ENCODE measurements at places on chromosomes 16 and 17.
A peak's percentile ranks its signal among the peaks of the same experiment; 100 is the strongest.

DNA sequence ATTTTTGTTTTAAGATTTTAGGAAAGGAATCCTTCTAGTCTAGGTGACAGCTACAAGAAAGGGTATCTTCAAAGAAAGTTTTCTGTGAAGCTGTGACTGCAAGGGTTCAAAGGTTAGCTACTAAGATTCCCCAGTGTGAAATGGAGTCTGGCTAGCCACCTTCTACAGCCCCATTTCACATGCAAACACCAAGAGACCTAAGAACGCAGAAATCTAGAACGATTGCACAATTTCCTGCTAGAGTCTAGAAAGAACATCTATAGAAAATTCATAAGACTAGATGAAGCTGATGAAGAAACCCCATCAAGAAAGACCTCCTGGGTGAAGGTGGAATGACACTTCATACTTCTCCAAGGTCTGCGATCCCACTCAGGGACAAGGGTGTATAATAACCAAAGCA lies 77.1 kb downstream of the STX8 start:
- no peak for DNase-seq

GRCh38 chr17:65037157-65037556 lies 19.4 kb downstream of the GNA13 start:
- DNase-seq = no peak

DNA sequence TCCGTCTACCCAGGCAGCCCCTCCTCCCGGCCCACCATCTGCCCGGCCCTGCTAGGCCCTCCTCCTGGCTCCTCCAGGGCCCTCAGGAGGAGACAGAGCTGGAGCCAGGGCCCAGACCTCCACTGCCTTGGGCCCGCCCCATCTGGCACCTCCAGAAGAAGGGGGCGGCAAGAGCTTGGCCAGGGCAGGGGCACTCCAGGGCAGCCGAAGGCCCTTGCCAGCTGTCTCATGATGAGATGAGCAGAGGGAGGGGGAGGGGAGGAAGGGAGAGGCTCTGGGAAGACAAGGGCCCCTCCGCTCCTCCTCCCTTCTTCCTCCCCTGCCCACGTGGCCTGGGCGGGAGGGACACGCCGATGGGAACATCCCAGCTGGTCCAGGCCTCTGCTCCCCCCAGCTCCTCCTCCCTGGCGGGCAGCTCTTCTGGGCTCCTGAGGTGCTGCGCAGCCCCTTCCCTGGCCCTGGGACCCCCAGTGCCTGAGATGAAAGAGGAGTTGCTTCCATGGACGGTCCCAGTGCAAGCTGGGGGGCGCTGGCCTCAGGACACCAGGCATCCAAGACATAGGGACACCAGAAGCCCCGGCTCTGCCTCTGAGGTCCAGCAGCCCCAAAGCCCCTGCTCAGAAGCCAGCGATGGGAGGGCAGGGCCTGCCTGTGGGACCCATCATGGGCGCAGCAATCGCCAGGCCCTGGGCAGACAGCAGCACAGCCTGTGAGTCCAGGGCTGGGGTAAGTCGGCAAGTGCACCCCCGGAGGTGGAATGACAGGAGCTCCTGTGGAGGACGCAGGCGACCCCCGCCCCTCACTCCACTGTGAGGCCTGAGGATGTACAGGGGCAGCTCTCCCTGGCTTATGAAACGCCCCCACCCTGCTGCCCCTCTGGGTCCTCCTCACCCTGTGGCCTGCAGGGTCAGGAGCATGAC lies 23.6 kb upstream of the ENPP7 start:
- no peak for DNase-seq

DNA sequence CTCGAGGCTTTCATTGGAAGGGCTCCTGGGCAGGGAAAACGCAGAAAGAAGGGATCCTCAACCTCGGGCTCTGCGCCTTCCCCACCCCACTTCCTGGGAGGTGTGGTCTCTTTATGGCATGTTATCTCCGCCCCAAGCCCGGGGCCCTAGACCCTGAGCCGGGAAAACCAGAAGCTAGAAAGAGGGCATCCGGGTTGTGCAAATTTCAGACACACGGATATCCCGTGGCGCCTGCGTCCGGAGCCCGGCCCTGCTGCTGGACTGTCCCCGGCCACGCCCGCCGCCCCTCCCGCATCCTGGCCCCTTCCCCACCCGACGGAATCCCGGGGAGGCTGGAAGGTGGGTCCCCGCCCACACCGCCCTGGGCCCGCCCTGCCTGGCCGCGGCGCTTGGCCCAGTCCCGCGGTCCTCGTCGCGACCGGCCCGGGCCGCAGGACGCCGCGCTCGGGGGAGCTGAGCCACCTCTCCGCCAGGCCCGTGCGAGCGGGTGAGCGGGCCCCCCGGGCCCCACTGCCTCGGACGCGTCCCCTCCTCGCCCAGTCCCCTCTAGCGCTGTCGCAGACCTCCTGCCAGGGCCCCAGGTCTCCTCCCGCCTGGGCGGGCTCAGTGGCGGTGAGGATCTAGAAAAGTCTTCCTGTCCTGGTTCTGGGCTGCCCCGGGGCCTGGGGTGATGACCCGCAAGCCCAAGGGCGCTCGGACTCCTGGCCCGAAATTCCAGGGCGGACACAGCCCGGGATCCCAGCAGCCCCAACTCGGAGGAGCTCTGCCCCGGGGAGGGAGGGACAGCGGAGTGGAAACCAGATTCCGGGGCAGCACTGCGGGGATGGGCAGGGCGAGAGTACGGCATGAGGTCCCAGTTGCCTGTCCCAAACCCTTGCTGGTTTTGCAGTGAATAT lies at the start of gene SLC16A5:
Gene SLC16A5, plus strand, starts transcription at position 397 of the 896 bp plus-strand sequence. CDS start 5,683 bp downstream, outside the sequence.
- no peak for DNase-seq

DNA sequence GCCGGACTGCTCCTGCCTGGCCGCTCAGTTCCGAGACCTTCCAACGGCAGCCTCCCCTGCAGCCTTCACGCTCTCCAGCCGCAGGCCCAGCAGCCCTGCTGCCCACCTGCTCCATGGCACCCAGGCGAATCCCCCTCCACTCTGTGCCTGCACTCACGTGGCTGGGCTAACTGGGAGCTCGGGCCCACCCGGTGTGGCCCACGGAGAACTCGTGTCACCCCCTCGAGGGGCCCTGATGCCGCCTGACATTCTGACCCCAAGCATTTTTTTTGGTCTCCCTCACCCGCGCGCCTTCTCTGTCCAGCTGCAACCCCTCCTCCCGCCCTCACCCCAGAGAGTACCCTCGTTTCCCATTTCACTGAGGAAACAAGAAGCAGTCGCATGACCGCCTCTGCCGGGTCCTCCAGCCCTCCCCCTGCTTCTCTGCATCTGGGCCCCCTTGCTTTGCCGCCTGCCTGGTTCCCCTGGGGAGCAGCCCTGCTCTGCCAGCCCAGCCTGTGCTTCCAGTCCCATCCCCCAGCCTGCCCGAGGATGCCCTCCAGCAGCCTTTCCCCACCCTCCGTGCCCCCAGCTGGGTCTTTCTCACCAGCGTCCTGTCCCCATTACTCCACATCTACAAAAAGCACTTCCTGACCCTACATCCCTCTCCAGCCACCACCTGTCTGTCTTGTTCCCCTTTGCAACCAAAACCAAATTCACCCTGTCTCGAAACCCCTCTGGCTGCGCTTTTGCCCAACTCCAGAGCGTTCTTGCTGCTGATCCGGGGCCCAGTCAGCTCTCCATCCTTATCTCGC lies 146.4 kb upstream of the CHMP6 start:
- no peak for DNase-seq

- DNase-seq = no peak
Observed at GRCh38 chr17:21295036-21295952, 10.8 kb downstream of the MAP2K3 start.

GRCh38 chr17:4537451-4538235 lies 17.5 kb downstream of the MYBBP1A start:
- DNase-seq = no peak

GRCh38 chr16:22163806-22164205 lies 1.5 kb downstream of the SDR42E2 start:
- no peak for DNase-seq

DNA sequence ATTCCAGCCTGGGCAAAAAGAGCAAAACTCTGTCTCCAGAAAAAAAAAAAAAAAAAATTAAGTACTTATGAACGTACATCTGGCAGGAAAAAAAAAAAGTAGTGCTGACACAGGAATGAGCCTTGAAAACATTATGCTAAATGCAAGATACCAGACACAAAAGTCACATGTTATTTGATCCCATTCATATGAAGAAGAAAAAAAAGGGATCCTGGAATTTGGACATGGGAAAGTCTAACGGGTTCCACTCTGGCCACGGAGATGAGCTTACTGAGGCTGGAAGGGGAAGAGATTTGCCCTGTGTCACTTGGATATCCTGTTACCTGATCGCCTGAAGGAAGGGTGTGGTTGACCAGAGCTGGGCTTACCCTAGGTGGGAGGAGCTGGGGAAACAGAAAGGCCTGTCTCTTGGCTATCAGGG lies 251.9 kb downstream of the PARN start:
- no peak for DNase-seq

DNA sequence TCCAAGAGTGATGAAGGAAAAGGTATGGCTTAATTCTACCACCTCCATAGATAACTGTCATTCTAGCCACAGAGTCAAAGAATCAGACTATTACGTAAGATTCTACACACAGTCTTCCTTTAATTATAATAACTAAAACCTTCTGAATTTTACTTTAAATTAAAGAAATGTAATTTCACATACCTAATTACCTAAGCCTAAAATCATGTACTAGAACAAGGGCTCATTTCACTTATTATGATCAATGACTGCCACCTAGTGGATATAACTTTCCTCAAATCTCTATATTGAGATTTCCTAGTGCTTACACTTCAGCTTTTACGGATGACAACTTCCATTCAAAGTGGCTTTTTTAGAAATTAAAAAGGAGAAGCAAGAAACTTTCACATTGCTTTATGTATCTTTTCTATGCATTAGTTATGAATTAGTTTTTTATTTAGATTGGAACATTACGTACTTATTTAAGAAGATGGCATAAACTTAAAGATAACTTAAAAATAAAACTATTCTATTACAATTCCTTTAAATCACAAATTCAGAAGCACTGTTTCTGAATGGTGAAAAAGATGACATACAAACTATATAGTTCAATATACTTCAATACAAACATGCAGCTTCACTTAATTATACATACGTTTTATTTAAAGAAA lies 18.2 kb upstream of the ABCA10 start:
- DNase-seq = peak; percentile 10

- DNase-seq = no peak
Observed at GRCh38 chr16:88554711-88555264, 15.4 kb upstream of the ZC3H18 start.

DNA sequence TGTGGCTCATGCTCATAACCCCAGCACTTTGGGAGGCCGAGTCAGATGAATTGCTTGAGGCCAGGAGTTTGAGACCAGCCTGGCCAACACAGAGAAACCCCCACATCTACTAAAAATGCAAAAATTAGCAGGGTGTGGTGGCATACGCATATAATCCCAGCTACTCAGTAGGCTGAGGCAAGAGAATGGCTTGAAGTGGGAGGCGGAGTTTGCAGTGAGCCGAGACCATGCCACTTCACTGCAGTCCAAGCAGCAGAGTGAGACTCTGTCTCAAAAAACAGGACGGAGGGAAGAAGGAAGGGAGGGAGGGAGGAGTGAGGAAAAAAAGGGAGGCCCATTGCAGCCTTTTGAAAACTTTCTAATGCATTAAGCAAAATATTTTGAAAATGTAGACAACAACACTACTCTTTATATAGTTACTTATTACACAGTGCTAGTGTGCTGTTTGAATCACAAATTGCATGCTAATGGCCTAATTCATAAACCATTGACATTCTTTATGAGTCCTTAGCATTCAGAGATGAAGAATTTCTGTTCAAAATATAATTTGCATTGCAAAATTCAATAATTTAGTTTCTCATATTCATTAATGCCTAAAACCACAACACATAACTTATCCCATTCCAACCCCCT lies 59.4 kb downstream of the TMEM114 start:
- no peak for DNase-seq

DNA sequence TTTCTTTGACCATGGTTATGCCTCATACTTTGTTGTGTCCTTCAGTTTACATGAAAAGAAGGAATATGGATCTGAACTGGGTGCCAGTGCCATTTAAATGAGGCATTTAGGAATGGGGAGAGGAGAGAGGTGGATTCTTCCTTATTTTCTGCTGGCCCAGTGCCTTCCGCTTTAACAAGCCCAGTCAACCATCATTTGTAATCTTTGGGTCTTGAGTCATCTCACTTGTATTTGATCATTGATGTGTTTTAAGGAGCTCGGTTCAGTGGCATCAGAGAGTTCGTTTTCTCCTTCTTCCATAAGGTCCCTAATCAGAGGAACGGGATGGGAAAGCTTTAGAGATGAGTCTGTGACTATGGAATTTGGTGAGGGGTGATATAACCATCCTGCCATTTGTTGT lies 334.9 kb downstream of the WWOX start:
- DNase-seq = peak; percentile 23

- DNase-seq = no peak
Observed at GRCh38 chr17:73325527-73325842, 13.7 kb upstream of the CDC42EP4 start.

DNA sequence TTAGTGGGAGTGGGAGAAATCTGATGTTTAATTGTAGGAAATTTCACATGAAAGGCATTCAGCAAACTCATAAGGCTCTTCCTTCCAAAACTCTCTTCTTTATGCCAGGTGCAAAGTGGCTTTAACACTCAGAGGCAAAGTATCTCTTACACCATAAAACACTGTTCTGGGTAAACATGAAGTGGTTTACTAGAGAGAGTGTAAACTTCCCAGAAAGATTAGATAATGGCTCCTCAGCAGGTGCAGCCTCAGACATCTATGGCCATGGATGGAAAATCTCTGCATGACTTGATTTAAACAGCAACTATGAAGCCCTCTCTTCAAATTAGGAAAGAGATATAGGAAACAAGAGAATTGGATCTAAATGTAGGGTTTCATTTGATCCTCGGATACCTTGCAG lies 583.1 kb upstream of the SALL1 start:
- no peak for DNase-seq

DNA sequence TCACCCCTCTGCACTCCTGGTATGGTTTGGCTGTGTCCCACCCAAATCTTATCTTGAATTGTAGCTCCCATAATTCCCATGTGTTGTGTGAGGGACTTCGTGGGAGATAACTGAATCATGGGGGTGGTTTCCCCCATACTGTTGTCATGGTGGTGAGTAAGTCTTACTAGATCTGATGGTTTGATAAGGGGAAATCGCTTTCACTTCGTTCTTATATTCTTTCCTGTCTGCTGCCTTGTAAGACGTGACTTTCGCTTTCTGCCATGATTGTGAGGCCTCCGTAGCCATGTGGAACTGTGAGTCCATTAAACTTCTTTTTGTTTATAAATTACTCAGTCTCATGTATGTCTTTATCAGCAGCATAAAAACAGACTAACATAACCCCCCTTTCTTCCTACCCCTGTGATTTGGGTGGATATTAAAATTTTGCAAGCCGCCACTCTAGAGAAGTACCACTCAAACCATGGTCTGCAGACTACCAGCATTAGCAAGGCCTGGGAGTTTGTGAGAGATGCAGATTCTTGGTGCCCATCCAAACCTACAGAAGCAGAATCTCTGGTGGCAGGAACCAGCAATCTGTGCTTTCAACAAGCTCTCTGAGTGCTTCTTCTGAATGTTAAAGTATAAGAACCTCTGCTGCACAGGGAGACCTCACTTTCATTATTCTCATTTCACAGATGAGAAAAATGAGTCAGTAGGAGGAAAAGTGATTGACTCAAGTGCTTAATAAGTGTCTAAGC lies 999.5 kb upstream of the EEF2KMT start:
- DNase-seq = no peak

GRCh38 chr16:80045861-80046260 lies 445.3 kb upstream of the MAF start:
- DNase-seq = no peak

Data from kidney epithelial cell (primary cell).